ENCODE measurements at places on chromosomes 13 and 19. TPM values are rescaled to one million over a fixed set of nuclear protein-coding genes. Genes with fewer than 3 reads are reported as not detected.

Gene PRSS57
- not detected for total RNA-seq

Gene CYP2A6
- total RNA-seq = not detected

Gene MCEMP1
- total RNA-seq = not detected

Gene IFT88
- total RNA-seq = 11.0 TPM

Gene ARL11
- not detected for total RNA-seq

Gene C13orf46
- total RNA-seq = 0.47 TPM

Gene PSPN
- total RNA-seq = 0.60 TPM

Gene CLC
- total RNA-seq = not detected

Gene SLC17A7
- total RNA-seq = under 0.01 TPM

Gene RB1
- total RNA-seq = 14.0 TPM

Gene TNFSF11
- total RNA-seq = under 0.01 TPM

Gene TJP3
- under 0.01 TPM for total RNA-seq

Gene KLK12
- not detected for total RNA-seq

Gene SOX21
- not detected for total RNA-seq

Gene MEDAG
- total RNA-seq = 137 TPM

Gene NLRP4
- total RNA-seq = not detected

Gene PGLYRP2
- not detected for total RNA-seq

Gene LILRB2
- total RNA-seq = not detected

Gene SNRPA
- 33.9 TPM for total RNA-seq

Gene LINGO3
- total RNA-seq = not detected

Gene ZBTB45
- 5.8 TPM for total RNA-seq

Gene SIGLEC12
- not detected for total RNA-seq

Gene COL4A2
- 53.9 TPM for total RNA-seq

Gene SHISA7
- total RNA-seq = not detected

Gene CATSPERD
- total RNA-seq = not detected

Gene CEACAM3
- not detected for total RNA-seq

Gene ZNF534
- total RNA-seq = 0.17 TPM

Gene HSH2D
- not detected for total RNA-seq

Gene SPACA4
- not detected for total RNA-seq

Gene ZNF284
- total RNA-seq = 3.3 TPM

Gene ZNF792
- total RNA-seq = 5.2 TPM

Gene PLEKHA4
- 18.6 TPM for total RNA-seq

Gene CD177
- total RNA-seq = not detected

Gene PSG2
- not detected for total RNA-seq

Gene C19orf67
- not detected for total RNA-seq

Gene LAIR1
- total RNA-seq = not detected

Gene RNF225
- total RNA-seq = 0.17 TPM
